Smooth muscle cell of the brain vasculature (primary cell): ENCODE measurements at places on chromosomes 4 and X.

DNA sequence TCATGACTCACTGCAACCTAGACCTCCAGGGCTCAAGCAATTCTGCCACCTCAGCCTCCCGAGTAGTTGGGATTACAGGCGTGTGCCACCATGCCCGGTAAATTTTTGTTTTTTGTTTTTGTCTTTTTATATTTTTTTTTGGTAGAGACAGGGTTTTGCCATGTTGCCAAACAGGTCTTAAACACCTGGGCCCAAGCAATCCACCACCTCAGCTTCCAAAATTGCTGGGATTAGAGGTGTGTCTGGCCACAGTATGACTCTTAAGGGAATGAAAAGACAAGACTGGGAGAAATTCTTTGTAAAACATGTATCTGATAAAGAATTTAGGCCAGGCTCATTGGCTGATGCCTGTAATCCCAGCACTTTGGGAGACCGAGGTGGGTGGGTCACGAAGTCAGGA is 29.2 kb upstream of the PDGFRA start:
- no peak for DNase-seq

DNA sequence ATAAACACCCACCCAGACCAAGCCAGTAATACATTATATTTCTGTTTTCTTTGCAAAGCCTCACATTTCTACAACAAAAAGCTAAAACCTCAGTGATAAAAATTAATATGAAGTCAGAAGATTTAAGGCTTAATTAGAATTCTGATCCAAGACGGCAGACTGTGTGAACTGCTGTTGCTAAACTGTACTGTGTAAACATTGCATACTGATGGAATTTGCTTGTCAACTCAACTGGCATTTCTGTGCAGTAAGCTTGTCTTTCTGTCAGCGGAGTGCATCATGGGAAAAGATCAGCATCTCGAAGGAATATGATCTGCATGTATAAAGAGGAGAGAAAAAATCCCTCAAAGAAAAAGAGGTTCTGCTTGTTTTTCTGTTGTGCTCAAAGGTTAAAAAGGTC is 69.4 kb upstream of the SPANXB1 start:
- DNase-seq: no peak

DNA sequence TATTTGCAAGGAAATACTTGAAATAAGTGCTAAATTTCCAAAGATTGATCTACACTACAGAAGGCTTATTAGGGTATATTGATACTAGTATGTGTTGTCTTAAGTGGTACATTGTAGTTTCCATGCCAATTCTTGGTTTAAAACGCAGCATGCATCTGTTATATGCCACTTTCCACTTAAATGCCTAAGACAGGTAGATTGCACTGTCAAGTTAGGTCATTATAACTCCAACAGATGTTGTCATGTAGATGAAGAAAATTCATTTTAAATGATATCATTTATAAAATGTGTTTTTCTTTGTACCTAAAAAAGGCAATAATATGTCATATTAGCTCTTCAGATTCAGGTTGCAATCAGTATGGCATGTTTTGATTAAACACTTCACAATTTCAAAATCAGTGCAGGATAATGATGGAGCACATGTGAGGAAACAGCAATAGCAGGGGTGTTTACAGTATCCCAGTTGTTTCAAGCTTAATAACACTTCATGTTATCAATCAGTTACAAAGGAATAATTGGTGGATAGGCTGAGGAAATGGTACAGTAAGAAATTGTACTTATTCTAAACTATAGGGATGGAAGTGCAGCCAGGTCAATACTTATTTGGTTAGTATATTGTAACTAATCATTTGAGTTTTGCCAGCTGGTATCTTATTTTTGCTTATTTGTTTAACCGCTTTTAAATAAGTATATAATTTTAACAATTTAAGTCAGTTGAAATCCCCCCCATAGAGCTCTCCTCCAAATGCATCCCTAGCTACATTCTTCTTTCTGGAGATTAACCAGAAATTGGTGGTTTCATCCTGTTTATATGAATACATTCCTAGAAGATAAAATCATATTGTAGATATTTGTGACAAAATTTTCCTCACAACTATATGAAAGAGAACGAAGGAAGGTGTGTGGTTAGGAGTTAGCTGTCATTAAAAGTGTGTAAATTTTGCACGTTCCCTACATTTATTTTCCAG is 454.4 kb upstream of the ATOH1 start:
- no peak for DNase-seq

GRCh38 chr4:2829321-2829932 is 14.2 kb upstream of the ADD1 start:
- no peak for DNase-seq

DNA sequence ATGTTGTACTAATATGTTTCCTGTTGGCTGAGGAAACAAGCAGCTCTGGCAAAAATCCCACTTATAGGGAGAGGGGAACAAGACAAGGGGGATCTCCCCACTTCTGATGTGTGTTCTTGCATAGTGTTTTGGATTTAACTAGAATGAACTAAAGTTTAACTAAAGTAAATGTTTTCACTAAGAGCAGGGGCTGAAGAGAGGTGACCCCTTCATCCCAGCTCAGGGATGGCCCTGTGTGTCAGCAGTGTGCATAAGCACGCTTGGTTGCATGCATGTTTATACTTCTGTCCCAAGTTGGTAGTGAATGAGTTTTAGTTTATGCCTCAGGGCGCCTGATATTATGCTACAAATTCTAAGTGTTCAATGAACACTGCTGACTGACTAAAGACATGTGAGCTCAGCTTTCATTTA is 169.4 kb downstream of the MGST2 start:
- no peak for DNase-seq

DNA sequence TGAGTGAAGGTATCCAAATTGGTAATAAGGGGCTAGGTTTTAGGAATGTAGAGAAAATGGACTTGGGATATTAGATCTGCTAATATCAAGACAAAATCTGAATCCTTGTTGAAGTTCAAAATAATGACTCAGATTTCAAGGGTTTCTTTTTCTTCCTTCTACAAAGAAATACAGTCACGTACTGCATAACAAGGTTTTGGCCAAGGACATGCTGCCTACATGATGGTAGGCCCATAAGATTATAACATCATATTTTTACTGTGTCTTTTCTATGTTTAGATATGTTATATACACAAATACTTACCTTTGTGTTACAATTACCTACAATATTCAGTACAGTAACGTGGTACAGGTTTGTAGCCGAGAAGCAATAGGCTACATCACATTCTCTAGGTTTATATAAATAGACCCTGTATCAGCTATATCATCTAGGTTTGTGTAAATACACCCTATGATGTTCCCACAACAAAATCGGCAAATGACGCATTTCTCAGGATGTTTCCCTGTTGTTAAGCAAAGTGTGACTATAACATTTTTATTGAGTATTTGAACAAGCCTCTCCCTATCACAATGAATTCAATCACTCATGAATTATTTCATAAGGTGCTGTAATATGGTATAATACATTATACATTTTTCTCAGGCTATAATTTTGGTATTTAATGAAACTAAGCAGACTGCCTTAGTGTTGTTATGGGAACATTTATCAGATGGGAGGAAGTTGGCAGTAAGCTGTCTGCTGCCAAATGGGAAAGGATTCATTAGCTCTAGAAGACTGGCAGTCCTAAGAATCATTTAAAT is 186.3 kb downstream of the PPP3CA start:
- DNase-seq: no peak

DNA sequence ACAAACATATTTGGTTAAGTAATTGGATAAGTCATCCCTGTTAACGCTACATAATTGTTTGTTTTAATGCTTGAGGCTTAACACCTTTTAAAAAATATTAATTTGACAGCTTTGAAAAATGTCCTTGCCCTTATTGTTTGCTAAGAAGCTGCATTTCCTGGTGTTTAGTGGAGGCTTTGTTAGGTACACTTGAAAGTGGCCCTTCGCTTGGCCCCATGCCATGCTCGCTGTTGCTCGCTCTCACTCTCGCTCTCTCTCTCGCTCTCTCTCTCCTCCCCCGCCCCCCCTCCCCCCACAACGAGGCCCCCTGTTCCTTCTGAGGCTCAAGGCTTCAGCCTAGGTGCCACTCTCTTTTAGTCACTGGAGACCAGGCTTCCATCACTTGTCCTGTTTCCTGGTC is 139.6 kb downstream of the DCLK2 start:
- no peak for DNase-seq

DNA sequence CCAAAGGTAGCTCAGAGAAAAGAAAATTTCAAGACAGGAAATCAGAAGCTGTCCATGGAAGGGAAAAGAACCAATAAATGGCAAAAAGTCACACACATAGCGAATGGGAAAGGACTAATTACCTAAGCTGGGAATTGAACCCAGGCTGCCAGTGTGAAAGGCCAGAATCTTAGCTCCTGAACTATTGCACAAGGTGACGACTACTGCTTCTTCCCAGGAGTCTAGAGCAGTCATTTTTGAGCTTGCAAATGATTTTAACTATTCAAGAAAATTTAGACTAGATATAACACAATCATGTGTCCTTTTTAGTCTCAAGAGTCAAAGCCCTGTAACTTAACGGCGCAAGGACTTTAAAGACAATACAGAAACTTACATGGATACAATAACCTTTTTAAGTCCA is 34.1 kb upstream of the ZNF81 start:
- DNase-seq: no peak

- DNase-seq: no peak
These were observed 260.5 kb downstream of the DKK2 start for GRCh38 chr4:106775636-106776035.

- DNase-seq: no peak
These were observed 11.3 kb upstream of the SLC2A9 start for GRCh38 chr4:10032625-10033024.

DNA sequence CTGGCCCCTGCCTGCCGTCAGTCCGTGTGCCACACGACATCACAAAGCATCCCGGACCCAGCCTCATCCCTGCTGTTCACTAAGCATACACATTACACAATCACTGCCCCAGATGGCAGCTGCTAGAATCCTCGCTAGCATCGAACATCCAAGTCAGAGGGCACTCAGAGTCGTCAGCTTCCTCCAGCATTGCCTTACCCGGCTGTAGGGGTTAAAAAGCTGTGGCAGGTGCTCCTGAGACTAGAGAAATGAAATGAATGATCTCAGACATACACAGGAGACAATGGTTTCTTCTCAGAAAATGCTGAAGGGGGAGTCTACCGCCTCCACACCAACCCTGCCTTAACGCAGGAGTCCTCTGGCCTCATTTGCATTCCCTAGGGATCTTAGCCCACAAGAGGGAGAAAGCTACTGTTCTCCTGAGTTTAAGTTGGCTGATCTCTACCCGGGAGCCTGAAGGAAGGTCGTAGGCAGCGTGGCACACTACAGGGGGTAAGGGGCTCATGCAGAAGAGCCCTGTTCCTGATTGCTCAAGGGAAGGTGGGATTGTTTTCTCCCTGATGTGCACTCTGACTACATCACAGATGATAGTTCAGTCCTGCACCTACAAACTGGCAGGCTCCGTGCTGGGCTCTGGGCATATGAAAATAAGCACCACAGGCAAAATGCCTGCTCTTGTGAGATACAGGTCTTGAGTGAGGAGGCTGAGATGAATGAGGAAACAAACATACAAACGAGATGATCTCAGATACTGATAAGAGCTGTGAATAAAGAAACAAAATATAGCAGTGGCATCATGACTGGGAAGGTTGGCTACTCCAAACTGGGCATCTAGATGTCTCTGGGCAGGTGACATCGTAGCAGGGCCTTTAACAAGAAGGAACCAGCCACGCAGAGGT is 2.6 kb upstream of the KIAA0232 start:
- peak; percentile 7 for DNase-seq

- no peak for DNase-seq
These were observed 88.2 kb downstream of the TASL start for GRCh38 chrX:30489323-30489722.

DNA sequence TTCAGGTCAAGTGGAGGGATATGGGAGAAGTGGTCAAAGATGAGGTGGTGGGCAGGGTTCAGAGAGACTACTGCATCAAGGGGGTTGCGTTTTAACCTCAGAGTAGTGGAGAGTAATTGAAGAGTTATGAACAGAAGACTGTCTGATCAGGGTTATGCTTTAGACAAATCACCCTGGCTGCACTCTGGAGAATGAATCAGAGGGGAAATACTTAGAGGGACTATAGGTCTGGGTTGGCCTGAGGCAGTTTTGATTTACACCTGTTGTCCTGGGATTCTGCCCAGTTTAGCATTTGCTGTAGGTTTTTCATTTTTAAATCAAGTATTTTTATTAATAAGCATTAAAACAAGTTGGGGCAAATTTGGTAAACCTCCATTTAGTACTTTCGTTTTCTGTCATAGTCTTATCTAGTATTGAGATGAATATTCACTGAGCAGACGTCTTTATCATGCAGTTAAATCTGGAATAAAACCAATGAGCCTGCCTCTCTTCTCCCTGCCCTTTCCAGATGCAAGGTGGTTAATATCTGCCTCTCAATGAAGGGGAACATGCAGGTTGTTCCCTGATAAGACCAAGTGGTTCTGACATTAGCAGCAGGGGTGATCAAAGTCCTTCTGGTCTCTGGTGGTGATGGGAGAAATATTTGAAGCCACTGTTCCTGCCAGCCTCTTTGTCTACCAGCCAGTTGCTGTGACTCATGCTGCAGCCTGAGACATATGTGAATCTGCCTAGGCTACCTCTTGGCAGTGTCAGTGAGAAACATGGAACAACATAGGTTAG is 116.0 kb upstream of the RPS6KA3 start:
- DNase-seq: no peak

DNA sequence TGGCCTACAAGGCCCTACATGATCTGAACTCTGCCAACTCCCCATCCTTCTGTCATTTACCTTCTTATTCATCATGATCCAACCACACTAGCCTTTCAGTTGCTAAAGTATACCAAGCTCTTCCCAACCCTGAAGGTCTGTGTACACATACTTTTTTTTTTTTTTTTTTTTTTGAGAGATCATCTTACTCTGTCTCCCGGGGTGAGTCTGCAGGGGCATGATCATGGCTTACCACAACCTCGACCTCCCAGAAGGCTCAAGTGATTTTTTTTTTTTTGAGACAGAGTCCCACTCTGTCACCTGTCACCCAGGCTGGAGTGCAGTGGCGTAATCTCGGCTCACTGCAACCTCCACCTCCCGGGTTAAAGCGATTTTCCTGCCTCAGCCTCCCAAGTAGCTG is 5.9 kb upstream of the UTP14A start:
- no peak for DNase-seq

GRCh38 chr4:118909173-118909956 is 20.7 kb downstream of the SYNPO2 start:
- DNase-seq: no peak

DNA sequence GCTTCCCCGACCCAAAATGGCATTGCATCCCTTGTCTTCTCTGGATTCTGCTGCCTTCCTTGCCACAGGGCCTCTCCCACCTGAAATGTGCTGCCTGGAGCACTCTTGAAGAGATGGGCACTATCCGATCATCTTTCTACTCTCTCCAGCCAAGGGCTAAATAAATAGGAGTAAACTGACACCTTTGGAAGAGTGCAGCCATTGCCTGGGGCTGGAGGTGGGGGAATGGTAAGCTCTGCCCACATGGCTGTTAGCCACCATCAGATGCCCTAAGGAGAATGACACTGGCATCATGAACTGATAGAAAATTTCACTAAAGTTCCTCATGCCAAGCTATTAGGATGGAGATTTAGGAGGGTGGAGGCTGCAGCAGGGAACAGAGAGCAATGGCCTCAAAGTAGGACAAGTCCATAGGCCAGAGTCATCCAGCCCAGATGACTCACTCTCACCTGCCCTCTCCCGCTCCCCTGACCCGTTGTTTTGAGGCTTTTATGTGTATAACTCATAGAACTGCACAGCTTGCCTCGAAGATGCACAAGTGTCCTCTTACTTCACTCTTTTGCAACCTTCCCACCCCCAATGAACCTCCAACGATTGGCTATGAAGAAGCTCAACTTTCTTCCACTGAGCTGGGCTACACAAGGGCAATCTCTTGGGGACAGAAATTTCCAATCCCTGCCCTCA is 822 bp upstream of the PFKFB1 start:
- no peak for DNase-seq

GRCh38 chrX:123830309-123830708 is 29.5 kb upstream of the XIAP start:
- DNase-seq: no peak
